ENCODE measurements at places on chromosomes 11 and 22.

DNA sequence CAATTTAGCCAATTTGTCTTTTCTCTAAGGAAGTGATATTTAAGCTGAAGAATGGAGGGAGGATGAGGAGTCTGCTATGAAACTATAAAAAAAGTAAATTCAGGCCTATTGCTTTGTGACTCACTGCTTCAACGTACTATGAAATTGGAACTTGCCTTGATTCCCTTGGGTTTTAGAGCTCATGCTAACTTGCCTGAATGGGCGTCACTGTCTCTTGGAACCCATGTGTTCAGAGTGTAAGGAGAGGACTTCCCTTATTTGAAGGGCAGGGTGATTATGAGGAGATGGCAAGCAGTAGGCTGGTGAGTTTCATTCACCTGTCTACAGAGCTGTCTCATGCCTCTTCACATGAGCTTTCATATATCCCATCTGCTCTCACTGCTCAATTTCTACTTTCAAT is 28.7 kb upstream of the WT1 start:
- no peak for ATAC-seq

- ATAC-seq, result no peak
These were observed 88.8 kb downstream of the PDHX start for GRCh38 chr11:35005141-35005780.

GRCh38 chr11:113896156-113896879 is 8.3 kb upstream of the HTR3B start:
- peak; percentile 94 for ATAC-seq

- ATAC-seq, result no peak
These were observed 168.2 kb upstream of the PDGFD start for GRCh38 chr11:104332110-104332509.

DNA sequence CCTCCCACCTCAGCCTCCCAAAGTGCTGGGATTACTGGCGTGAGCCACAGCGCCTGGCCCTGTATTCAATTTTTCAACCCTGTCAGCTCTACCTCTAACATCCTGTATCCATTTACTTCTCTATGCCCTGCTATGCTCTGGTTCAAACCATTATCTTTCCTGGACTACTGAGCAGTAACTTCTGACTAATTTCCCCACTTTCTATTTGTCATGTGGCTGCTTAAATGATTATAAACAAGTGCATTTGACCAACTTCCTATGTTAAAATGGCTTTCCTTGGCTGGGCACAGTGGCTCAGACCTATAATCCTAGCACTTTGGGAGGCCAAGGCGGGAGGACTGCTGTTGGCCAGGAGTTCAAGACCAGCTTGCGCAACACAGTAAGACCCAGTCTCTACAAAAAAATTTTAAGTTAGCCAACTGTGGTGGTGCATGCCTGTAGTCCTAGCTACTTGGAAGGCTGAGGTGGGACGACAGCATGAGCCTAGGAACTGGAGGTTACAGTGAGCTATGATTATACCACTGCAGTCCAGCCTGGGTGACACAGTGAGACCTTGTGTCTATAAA is 2.1 kb downstream of the MED19 start:
- no peak for ATAC-seq

DNA sequence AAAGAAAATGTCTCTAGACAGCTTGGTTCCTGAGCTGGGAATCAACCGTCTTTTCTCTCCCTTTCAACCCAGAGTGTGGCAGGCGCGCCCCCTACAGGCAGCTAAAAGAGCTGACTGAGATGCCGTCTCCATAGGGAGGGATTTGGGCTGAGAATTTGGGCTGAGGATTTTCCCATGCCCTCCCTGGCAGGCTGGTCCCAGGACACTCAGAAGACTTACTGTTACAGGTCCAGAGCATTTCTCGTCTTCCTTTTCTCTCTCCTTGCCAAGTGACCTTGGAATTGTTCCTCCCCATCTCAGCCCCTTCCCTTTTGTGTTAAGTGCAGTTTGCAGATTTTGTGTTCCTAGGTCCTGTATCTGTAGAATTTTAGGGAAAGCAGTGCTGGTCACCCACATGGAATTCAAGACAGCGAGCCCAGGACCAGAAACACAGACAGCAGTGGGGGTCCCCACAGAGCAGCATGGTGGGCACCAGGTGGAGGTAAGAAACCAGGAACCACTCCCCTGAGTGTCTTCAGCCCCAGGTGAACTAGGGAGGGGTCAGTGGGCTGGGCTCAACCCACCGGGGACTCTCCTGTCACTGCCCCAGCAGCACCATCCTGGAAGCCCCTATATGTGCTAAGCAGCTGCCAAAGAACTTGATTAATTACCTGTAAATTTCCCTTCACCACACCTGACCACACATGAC is 9.9 kb upstream of the IGLL5 start:
- ATAC-seq, result peak; percentile 85

- ATAC-seq, result no peak
These were observed 37.5 kb downstream of the ARFGAP3 start for GRCh38 chr22:42819412-42820044.

DNA sequence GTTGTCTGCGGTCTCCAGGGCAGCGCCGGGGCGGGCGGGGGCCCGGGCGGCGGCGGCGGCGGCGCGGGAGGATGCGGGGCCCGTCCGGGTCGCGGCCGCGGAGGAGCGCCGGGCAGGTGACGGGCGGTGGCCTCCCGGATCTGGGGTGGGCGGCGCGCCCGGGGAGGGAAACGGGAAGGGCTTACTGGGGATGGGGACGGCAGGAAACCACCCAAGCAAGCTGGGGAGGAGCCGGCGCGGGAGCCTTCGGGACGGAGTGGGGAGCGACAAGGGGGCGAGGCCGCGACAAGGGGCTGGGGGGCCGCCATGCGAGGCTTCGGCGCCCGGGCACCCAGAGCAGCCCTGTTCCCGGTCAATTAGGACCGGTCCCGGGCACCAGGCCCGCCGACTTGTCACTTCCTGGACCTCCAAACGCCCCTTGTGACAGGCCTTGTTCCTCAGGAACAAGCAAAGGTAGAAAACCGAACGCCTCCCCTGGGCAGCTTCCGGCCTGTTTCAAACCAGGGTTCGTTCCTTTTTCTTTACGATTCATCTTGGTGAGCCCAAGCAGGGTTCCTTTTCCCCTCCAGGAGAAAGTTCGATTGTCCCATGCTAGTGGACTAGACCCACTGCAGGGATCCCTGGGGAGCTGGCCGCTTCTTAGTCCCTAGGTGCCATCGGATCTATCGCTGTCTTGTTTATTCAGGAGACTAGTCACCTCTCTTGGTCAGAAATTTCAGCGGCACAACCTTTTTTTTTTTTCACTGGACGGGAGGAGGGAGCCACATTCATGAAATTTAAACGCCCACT is 492 bp downstream of the JHY start:
- peak; percentile 84 for ATAC-seq

- ATAC-seq, result peak; percentile 66
These were observed 14.5 kb upstream of the RPS19BP1 start for GRCh38 chr22:39546889-39547586.

DNA sequence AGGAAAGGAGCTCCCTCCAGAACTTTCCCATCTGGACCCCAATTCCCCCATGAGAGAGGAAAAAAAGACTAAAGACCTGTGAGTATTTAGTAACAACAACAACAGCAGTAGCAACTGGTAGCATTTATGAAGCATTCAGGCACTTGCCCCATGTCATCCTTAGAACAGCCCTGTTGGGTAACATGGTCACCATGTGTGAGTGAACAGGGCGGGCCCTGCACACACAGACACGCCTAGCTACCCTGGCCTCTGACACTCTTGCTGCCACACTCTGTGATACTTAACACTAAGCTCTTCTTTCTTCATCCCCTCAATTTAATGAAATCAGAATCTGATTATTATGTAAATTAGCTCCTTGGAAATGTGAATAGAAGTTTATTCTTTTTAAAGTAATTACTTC is 26.1 kb upstream of the SLC25A18 start:
- no peak for ATAC-seq

GRCh38 chr11:71332447-71332846 is 80.1 kb upstream of the SHANK2 start:
- ATAC-seq, result no peak

DNA sequence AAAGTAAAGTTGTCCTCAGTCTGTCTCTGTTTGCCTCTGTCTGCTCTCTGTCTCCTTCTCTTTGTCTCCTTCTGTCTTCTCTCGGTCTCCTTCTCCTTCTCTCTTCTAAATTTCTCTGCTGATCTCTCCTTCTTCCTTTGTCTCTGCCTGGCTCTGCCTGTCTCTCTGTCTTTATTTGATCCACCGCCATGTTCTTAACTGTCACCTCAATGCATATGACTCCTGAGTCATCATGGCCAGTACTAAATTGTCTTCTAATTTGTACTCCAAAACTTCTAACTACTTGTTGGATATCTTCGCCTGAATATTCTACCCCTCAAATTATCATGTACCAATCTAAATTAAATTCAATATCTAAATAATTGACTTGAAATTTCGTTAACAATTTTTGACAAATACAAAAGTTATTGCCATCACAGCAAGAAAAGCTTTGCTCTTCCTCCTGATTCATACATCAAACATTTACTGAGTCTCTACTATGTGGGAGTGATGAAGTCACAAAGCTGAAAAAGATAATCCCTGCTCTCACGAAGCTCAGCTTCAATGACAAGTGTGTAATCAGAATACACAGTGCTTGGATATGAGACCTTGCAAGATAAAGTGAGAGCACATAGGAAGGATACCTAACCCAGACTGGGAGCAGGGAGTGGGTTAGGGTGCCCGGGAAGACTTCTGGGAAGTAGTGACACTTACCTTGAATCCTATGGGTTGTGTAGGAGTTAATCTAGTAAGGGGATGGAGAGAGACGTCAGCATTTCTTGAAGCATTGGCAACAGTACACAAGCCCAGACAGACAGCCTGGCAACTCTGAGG is 193.0 kb downstream of the MAML2 start:
- ATAC-seq, result peak; percentile 46

- peak; percentile 86 for ATAC-seq
These were observed 43.2 kb downstream of the PANX1 start for GRCh38 chr11:94171693-94172440.

DNA sequence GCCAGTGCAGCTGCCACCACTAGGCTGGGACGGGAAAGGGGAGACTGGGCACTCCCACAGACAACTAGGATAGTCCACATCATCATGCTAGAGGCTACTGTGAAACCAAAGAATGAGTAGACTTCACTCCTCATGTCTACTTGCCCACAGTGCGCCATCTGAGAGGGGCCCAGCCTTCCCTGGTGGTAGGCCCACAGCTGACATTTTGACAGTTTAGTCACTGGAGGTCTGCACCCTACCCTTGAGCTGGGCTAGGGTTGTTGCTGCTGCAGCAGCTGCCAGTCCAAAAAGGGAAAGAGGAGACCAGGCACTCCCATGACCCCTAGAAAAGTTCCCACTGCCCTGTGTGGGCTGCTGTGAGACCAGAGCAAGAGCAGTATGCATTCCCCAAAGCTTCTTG is 141.2 kb downstream of the DLG2 start:
- ATAC-seq, result no peak

GRCh38 chr11:11370962-11371303 is 17.9 kb upstream of the CSNK2A3 start:
- ATAC-seq, result no peak

GRCh38 chr11:10301656-10302358 is 3.1 kb upstream of the ADM start:
- no peak for ATAC-seq

DNA sequence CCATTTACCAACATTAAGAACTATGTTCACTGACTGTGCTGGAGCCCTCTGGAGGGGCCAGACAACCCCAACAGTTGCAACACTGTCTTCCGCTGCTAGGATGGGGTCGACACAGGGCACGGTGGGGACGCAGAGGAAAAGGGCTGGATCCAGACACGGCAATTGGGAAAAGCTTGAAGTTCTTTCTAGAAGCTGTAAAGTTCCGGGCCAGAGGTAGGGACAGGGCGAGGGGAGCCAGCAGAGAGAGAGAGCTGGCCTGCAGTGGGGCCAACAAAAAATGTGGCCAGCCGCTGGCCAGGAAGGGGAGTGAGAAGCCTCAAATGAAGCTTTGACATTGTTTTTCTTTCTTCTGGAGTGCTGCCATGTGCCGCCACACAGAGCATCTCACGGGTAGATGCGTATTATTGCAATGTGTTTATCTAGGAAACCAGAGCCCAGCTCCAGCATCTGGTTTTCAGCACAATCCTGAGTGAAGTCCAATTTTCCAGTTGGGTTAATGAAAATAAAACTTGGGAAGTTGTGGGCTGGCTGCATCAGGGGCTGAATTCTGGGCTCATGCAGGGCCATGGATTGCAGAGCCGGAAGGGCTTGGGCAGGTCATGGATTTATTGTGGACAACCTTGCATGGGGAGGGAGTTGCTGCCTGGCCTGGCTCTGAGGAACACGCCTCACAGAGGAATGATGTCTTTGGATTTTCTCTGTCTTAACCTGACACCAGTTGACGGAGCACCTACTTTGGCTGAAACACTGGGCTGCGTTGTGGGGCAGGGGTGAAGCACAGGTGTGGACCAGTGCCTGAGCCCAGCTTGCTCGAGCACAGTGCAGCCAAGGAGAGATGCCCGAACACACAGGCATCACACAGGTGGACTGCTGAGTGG is 67.6 kb upstream of the AMPD3 start:
- ATAC-seq, result peak; percentile 77

- no peak for ATAC-seq
These were observed 11.0 kb downstream of the OR52K1 start for GRCh38 chr11:4493480-4493818.

DNA sequence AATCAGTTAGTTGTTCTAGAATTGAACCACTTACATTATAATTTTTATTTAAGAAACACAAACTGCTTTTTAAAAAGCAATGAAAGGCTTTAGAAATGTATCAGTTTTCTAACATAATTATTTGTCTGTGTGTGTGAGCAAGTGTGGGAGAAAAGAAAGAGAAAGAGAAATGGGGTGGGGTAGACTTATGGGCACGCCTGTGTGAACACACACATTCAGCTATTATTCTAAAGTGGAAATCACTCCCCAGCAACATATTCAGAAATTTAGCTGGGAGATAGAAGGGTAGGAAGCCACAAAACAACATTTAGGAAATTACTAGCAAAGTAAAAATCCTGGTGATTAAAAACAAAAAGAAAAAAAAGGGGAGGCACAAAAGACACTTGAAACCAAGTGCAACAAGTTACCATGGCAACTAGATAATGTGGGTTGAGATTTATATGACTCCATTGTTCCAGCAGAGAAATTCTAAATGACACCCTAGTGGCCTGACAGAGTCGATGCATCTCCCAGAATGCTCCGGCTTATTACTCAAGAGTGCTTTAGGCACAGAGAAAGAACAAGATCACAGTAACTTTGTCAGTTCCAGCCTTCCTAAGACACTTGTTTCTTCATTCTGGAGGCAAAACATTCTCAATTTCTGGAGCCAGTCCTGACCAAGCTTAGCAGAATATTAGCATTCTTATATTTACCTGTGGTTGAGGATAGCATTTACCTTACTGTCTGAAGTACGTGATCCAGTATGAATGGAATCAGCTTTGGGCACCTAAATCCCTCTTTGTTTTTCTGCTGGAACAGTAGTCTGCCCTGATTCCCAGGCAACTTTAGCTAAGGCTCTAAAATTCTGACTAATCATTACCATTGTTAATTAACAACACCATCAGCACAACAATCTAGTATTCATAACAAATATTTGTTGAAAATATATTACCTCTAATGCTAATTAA is 444.4 kb downstream of the DLG2 start:
- peak; percentile 88 for ATAC-seq
